ENCODE measurements at places on chromosomes 4 and X.
A peak's percentile ranks its signal among the peaks of the same experiment; 100 is the strongest.

DNA sequence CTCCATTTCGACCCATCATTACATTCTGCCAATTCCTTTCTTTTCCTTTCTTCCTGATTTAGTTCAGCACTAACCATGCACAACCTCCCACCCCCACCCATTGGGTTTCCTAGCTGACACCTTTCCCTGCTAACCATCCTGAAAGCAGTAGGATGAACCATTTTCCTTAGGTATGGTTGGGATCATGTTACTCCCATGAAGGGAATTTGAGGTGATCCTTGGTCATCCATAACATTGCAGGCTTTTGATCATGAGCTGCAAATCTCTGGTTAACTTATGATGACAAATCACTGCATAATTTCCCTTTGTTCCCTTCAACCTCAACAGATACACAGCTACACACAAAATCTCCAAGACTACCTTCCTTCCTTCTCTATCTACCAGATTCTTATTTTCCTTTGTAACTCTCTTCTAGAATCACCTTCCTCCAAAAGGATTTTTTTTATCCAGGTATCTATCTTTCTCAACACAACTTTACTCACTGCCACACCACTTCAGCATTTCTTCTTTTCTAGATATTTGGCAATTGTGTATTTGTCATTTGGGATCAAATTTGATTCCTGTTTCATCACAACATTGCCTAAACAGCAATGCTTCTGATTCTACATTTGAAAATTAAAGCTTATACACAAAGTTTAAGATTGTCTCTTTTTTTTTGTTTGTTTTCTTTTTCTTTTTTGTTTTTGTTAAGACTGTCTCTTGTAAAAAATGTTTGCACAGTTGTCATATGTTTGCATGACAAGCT, 145.1 kb downstream of the RBM47 start:
- DNase-seq = no peak

DNA sequence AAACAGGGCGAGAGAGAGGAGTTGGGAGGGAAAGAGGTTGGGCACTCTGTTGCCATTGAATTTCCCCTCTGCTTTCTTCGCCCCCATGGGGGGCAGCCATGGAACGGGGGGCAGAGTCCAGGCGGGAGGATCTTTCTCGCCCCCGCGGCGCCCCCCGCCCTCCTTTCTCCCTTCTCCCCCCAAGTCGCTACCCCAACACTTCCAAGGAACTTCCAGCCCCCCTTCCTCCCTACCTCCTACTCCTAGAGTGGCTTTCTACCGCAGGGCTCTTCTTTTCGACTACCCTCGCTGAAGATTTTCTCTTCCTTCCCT, 594 bp upstream of the STAG2 start:
- peak; percentile 44 for DNase-seq

- DNase-seq = no peak
Observed at GRCh38 chr4:41709844-41710481, 38.6 kb downstream of the PHOX2B start.

- DNase-seq = no peak
Observed at GRCh38 chr4:122044501-122044900, 92.6 kb upstream of the TRPC3 start.

- DNase-seq = no peak
Observed at GRCh38 chrX:42515939-42516338, 262.0 kb downstream of the PPP1R2C start.

GRCh38 chrX:1477801-1478458, 25.2 kb upstream of the ASMTL start:
- DNase-seq = no peak

DNA sequence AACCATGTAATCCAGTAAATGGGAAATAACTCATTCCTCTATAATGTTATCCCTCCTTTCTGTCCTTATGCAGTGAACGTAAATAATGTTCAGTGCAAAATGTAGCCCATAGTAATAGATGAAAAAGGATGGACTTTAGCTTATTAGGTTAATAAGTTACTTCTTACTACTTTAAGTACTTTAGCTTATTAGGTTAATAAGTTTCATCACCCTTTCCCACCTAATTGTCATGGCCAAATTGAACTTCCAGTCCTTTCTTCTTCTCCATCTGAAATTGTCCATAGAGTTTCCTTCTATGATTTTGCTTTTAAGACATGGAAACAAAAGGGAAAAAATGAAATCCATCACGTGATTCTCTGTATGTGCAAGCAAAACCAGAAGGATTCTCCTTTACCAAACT, 15.2 kb upstream of the TMEM165 start:
- no peak for DNase-seq

- no peak for DNase-seq
Observed at GRCh38 chr4:3452376-3452775, 10.6 kb downstream of the HGFAC start.

GRCh38 chr4:39687014-39687413, 10.9 kb upstream of the UBE2K start:
- DNase-seq = no peak

- no peak for DNase-seq
Observed at GRCh38 chr4:3792813-3793212, 26.6 kb downstream of the ADRA2C start.

GRCh38 chrX:46573892-46574773, 568 bp downstream of the CHST7 start:
- no peak for DNase-seq

- no peak for DNase-seq
Observed at GRCh38 chrX:149877157-149877556, 3.8 kb upstream of the MAGEA8 start.

DNA sequence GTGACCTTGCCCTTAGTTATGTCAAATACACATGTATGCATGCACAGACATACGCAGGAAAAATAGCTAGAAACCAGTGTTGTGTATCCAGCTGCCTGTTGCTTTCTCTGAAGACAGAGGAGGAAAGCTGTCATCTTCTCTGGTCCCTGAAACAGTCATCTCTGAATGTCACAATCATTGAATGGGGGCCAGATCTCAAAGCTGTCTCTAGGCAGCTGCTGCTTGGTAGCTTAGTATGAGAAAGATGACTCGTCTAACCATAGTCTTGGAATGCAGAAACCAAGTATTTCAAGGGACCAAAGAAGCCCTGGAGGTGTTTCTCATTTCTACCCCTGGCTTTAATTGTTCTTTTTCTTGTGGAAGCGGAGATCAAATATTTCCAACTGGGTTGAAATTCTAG, 4.0 kb downstream of the GRIA3 start:
- no peak for DNase-seq

- no peak for DNase-seq
Observed at GRCh38 chr4:185304541-185304940, 91.2 kb downstream of the LRP2BP start.

DNA sequence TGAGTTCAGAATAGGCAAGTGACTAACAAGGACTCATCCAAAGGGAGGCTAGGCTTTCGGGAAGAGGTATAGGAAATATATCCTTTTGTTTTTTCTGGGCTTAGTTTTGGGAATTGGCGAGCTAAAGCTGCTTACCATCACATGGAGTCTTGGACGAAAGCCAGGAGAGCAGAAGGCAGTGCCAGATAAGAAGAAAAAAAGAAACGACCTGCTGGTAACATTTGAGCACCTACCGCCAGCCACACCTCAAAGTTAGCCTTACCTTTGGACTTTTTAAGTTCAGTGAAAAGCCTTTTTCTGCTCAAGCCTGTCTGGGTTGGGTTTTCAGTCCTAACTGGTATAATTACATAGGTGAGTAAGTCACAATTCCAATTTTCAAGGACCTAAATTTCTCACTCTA, 85.1 kb upstream of the LCORL start:
- DNase-seq = no peak

GRCh38 chr4:79455216-79455615, 47.2 kb upstream of the GK2 start:
- no peak for DNase-seq

GRCh38 chr4:77199701-77200100, 42.7 kb downstream of the CCNG2 start:
- no peak for DNase-seq

GRCh38 chrX:327660-328126, 9.1 kb upstream of the GTPBP6 start:
- DNase-seq = no peak

All from midbrain (tissue), 1 donor.